ENCODE measurements at places on chromosomes 3 and 15.
A peak's percentile ranks its signal among the peaks of the same experiment; 100 is the strongest.

DNA sequence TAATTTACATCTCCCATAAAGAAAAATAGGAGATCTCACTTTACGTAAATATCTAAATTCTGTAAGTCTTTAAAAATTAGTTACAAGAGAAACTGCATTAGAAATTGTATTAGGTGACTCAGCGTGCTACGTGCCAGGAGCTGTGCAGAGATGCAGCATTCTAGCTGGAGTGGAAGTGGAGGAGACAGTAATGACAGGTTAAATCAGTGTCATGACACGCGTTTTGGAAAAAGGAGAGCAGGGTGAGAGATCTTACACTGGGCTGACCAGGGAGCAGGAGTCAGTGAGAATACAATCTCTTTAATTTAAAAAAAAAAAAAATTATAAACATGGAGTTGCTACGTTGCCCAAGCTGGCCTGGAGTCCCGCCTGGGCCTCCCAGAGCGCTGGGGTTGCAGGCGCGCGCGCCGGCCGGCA lies 635 bp downstream of the TUBGCP5 start:
- no peak for DNase-seq

GRCh38 chr3:53764026-53764775 lies 82.0 kb downstream of the CHDH start:
- peak; percentile 59 for DNase-seq

DNA sequence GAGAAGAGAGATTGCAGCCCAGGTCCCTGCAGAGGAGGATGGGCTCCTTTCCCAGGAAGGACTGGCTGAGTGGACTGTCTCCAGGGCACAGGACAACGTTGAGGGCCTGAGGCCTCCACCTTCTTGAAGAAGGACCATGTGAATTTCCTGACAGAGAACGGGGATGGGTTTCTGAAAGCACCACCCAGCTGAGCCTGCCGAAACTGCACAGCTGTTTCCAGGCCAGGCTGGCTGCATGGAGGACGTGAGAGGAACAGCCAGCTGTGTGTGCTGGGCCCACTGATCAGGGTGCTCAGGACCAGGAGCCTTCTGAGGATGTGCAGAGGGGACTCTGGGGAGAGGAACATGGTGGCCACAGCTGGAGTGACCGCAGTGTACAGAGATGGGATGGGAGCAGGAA lies 39.2 kb downstream of the HMCES start:
- no peak for DNase-seq

DNA sequence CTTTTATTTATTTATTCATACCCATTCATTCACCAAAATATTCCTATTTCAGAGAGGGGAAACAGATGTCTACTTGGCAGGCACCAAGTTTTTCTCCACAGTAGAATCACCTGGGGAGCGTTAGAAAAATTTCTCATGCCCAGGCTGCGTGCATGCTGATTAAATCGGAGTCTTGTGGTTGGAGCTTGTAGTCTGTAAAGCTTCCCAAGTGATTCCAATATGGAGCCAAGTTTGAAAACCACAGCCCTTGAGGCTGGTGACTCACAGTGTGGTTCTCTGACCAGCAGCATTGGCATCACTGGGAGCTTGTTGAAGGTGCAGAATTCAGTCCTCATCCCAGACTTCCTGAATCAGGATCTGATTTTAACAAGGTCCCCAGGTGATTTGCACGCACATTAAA lies 49.7 kb downstream of the PDHB start:
- DNase-seq: no peak

- no peak for DNase-seq
These were observed 32.7 kb upstream of the CD96 start for GRCh38 chr3:111509308-111509707.

DNA sequence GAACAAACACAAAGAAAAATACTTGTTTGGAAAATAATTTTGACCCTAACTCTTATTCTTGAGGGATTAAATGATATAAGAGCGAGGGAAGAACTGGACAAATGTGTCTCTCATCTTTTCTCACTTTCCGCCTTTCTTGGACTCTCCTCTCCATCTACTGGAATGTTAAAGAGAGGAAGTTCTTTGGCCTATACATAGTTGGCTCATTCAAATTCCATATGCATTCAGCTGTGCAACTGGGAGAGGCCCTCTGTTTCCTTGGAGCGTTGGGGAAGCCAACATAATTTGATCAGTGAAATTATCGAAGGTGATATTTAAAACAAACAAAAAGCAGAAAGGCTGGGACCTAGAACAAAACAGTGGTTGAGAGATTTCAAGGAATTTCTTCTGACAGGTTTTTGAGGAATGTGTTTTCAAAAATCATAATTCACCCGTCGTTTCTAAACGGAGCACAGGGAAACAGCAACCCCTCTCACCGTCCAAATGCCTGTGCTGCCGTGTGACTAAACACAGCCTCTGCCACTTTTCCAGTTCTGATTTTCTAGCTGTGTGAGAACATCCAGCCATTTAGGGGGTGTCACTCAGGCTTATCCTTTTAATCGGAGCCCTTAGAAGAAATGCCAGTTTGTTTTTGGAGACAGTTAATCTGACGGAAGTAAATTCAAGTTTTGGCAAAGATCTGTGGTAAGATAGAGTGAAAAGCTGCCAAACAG lies 489.9 kb downstream of the SOX2 start:
- no peak for DNase-seq

DNA sequence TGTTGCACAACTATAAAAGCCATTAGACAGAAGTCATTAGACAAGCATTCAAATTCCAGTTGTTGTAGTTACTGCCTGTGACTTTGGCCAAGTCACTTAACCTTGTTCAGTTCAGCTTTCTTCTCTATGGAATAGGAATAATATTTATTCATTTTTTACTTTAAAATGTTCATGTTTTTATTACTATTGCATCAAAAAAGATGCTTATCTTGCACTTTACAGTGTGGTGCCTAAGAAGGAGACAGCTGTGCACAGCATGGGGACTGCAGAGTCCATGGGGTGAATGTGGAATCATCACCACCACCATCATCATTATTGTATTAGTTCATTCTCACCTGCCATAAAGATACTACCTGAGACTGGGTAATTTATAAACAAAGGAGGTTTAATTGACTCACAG lies 504.2 kb downstream of the SOX2 start:
- no peak for DNase-seq

GRCh38 chr3:60025096-60026050 lies 975.5 kb upstream of the CFAP20DC start:
- DNase-seq: no peak

Measured in NCI-H2029 (cell line).